Caki2 (cell line): ENCODE measurements at places on chromosomes 1 and 21. TPM values are rescaled to one million over a fixed set of nuclear protein-coding genes. Genes with fewer than 3 reads are reported as not detected.

The BCL10 gene
- total RNA-seq: 7.4 and 11.3 TPM in 2 replicates

The TRAPPC3 gene
- total RNA-seq: 138 and 155 TPM in 2 replicates

The SEC16B gene
- total RNA-seq: 4.2 and 25.5 TPM in 2 replicates

The KRTAP11-1 gene
- total RNA-seq: not detected in 2 replicates

The RTCA gene
- 17.9 and 21.3 TPM in 2 replicates for total RNA-seq

The VASH2 gene
- 0.17 and 0.74 TPM in 2 replicates for total RNA-seq

The AKR1A1 gene
- total RNA-seq: 235 and 258 TPM in 2 replicates

The NOTCH2 gene
- 59.2 and 69.9 TPM in 2 replicates for total RNA-seq

The C2CD2 gene
- total RNA-seq: 11.7 and 19.7 TPM in 2 replicates

- peak; percentile 19 for DNase-seq
Observed at GRCh38 chr1:1399872-1400575, 889 bp upstream of the CCNL2 start.

DNA sequence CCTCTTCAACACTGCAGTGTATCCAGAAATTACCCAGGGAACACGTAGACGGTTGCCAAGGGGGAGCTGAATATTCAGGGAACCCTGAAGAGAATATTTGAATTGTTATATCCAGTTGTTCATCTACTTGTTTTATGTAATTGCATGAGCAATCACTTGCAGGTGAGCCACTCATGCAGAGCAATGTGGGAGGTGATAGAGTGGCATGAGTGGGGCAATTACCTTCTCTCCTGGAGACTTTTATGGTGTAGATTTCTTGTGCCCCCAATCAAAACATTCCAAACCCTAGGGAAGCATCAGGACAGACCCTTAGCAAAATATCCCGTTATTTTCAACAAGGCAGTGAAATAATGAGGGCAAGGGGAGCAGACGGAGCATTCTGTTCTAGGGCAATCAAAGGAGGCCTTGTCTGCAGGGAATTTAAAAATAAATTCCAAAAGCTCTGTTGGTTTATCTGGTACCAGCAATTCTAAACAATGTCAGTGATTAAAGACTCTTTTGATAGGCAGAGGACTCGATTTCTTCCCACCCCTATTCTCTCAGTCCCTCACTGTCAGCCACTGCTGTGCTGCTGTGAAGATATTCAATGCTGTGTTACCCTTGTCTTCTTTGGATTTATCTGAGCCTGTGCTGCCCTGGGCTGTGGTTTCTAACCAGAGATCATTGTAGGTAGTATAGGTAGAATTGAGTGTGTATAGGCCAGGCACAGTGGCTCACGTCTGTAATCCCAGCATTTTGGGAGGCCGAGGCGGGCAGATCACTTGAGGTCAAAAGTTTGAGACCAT is 180.2 kb upstream of the MAP1LC3C start:
- no peak for DNase-seq

DNA sequence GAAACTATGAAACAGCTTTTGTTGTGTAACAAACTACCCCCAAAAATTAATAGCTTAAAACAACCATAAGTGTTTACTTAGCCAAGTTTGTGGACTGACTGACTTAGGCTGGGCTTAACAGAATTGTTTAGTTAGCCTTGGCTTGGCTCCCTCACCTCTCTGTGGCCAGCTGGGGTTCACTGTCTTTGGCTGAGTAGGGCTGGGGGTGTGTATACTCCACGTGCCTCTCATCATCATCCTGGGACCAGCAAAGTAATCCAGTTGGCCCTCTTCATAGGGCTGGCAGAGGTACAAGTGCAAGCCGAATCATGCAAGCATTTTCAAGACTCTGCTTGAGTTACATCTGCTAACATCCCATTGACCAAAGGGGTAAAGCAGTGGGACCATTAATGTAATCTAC is 252.3 kb downstream of the BRINP2 start:
- DNase-seq: no peak

GRCh38 chr1:31872658-31873636 is 57.1 kb upstream of the SPOCD1 start:
- DNase-seq: peak; percentile 21

- DNase-seq: no peak
Observed at GRCh38 chr1:202002507-202002906, 7.9 kb upstream of the ELF3 start.

- no peak for DNase-seq
Observed at GRCh38 chr1:200457810-200458209, 48.0 kb upstream of the ZNF281 start.

- no peak for DNase-seq
Observed at GRCh38 chr1:167298325-167298724, 77.6 kb downstream of the POU2F1 start.

DNA sequence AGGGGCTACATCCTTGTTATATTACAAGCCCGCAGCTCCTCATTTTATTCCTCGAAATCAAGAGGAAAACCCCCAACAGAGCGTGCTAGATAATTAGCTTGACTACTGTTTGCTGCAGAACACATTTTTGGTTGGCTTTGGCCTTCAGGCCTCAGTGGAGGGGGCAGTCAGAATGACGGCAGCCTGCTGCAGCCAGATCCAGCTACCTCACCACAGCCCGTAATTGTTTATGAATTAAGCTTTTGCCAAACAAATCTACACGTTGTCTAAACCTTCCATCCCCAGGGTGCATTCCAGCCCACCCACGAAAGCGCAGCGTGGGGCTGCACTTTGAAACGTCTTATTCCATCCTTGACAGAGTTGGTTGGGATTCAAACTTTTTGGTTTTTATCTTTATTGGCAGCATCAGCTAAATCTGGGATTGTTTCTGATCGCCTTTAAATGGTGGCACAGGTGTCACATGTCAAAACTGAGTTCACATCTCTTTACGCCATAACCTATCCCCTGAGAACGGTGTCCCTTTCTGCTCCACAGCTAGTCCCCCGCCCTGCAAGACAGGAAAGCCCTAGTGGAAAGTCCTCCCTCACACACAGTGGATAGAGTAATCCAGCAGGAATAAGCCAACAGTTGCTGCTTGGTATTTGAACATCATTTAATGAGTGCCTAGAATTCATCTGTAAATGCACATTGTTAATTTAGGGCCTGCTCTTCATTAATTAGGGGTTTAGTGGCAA is 195.5 kb downstream of the LMO4 start:
- DNase-seq: no peak

GRCh38 chr1:192973988-192974387 is 85.2 kb downstream of the UCHL5 start:
- DNase-seq: no peak

DNA sequence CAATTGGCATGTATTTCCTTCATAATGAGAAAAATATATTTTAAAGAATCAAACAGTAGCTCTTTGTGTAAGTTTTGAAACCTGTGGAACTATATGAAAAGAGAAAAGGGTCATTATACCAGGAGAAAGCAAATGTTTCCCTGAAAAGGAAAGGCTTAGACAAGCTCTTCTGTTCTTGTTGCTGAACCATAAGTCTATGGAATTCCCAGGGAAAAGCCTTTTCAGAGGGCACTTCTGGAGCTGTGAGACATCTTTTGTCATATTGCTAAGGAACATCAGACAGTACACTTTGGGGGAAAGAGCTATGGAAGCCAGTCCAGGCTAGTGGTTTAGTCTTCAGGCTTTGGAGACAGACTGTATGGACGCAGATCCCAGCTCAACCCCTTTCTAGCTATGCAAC is 12.1 kb upstream of the SHCBP1L start:
- no peak for DNase-seq

DNA sequence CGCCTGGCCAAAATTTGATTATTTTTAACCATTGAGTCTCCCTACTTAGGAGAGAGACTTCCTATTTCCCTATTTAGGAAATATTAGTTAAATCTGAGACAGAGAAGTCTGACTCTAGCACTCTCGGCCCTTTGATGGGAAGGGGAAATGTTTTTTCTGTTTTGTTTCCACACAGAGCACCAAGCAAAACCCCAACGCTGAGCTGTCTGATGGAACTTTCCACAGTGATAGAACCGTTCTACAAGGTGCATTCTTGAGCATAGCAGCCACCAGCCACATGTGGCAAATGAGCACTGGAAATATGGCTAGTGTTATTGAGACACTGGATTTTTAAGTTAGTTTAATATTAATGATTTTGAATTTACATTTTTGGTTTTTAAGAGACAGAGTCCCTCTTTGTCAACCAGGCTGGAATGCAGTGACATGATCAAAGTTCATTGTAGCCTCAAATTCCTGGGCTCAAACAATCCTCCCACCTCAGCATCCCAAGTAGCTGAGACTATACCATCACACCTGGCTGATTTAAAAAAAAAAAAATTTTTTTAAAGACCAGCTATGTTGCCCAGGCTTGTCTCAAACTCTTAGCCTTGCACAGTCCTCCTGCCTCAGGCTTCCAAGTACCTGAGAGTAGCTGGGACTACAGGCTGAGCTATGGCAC is 77.3 kb upstream of the GALNT2 start:
- no peak for DNase-seq

- DNase-seq: peak; percentile 60
Observed at GRCh38 chr1:231420959-231421545, 1.0 kb downstream of the EGLN1 start.

DNA sequence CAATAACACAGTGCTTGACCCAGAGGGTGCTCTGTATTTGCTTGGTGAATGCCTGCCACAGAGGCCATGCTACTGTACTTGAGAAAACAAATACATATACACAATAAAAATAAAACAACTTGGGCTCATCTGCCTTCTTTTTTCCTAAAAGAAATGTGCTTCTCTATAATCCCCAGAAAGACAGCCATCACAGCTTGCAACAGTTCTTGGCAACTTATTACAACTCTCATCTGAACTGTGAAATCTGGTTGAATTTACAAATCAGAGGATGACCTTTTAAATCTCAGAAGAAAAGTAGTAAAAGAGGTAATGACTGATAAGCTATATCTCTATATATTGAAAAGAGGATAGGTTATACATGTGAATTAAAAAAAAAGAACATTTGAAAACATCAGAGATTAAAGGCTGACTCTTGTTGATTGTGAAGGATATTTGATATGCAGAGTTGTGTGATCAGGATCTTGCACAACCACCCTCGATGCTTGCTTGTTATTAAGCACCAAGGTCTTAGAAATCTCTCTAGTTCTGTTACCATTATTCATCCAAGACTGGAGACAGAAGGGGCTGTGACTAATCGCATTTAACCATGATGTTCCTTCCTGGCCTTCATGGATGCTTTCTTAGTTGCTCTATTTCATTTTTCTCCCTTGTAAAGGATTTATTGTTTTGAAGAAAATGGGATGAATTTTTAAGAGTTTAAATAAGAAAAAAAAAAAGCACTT is 213.4 kb downstream of the APP start:
- DNase-seq: no peak

DNA sequence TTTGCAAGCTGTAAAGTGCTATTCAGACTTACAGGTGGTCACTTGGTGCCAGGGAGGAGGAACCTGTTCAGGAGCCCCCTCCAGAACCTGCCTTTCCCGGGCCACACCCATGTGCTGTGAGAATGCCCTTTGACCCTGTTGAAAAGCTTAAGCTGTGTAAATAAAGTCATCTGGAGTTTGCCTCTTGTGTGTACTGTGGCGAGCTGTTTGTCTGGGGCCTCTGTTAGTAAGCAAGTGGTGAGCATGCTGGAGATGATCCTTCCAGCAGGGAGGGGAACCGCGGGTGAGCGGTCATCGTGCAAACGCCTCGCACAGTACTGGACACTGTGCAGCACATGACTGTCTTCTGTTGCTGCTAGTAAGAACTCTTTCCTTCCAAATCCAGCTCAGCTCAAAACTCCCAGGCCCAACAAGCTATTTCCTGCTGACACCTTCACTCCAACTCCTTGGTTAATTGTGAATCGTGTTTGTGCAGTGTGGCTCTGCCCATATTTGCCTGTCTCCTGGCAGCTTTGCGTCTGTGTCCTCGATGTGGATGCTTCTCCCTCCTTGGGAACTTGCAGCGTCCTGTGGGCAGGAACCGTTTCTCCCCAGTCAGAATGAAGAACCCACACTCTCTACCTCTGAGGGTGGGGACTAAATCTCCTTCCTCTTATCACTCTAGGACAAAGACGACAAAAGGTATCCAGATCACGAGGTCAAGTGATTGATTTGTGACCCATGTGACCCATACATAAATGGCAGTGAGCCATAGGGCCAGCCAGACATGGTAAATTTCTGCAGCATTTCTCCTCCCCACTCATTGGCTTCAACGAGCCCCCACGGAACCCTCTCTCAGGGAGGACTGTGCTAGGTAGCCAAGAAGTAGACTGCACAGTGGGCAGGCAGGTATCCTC is 13.9 kb upstream of the BTG2 start:
- DNase-seq: peak; percentile 46

GRCh38 chr1:171754353-171754705 is 12.5 kb upstream of the VAMP4 start:
- DNase-seq: no peak

GRCh38 chr1:38686167-38686926 is 173.2 kb downstream of the RRAGC start:
- no peak for DNase-seq

GRCh38 chr1:212794561-212795014 is 2.9 kb downstream of the TATDN3 start:
- no peak for DNase-seq

DNA sequence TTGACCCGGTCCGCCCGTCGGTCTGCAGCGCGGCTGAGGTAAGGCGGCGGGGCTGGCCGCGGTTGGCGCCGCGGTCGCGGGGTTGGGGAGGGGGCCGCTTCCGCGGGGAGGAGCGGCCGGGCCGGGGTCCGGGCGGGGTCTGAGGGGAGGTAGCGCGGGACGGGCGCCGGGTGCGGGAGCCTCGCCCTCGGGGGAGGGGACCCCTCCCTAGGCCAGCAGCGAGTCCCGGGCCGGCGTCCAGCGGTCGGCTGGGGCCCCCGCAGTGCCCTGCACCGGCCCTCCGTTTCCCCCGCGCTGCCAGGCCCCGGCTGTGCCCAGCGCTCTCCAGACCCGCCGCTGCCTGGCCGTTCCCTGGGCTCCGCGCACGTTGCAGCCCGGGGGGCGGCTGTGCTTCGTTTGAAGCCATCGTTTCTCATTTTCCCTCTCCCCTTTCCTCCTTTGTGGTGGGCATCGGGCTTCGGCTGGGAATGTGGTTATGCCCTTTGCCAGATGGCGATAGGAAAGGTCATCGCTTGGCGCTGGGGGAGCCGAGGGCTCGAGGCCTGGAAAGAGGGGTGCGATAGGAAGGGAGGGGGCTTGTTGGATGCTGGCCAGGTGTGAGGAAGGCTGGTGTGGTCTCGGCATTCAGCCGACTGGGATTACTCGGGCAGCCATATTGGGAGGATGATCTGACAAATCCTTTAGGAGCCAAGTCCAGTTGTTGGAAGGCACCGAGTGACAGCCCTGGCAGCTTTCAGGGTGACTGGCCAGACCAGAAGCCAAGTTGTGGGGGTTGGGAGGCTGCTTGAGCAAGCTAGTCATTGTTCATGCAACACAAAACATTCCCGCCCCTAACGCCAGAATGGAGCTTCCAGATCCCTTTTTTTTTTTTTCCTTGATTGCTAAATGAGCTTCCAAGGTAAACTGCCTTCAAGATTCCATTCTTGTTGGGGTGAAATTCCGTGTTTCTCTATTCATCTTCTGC is 753 bp downstream of the KIF1B start:
- DNase-seq: peak; percentile 77

GRCh38 chr1:246824541-246824940 is 100.3 kb downstream of the SCCPDH start:
- no peak for DNase-seq

DNA sequence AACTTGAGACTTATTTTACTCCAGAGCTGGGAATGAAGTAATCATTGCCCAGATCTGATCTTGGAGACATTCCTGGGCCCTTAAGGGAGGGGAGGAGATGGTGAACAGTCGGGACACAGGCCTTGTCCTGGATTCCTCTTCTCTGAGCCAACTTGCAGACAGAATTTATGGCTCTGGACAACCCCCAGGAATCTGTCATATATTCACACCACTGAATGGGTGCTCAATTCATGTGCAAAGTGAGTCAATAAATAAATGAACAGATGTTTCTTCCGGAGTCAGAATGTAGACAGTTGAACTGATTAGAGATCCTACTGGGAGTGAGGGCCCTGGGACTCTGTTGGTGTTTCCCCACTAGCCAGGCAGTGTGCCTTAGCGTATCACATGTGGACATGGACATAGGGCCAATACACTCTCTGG is 2.6 kb downstream of the TUFT1 start:
- DNase-seq: peak; percentile 70
